ENCODE measurements at places on chromosomes 3 and 15.

- DNase-seq, result peak; percentile 73
These were observed at the start of gene PDZRN3 for GRCh38 chr3:73624821-73625665. PDZRN3 (minus strand) TSS chr3:73624941.

- DNase-seq, result no peak
These were observed 36.8 kb upstream of the TCAIM start for GRCh38 chr3:44301746-44302145.

DNA sequence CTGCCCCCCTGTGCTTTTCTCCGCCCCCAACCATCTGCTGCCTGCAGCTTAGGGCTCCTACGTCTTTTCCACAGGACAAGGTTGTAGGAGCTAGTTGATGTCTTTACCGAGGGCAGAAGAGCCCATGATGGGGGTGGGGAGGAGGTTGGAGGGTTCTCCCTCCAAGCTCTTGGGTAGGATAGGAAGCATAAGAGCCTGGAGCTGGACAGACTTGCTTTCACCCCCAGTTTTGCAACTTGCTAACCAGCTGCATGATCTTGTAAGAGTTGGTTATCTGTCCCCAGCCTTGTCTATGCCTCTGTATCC lies 856 bp downstream of the ABCF3 start:
- no peak for DNase-seq

DNA sequence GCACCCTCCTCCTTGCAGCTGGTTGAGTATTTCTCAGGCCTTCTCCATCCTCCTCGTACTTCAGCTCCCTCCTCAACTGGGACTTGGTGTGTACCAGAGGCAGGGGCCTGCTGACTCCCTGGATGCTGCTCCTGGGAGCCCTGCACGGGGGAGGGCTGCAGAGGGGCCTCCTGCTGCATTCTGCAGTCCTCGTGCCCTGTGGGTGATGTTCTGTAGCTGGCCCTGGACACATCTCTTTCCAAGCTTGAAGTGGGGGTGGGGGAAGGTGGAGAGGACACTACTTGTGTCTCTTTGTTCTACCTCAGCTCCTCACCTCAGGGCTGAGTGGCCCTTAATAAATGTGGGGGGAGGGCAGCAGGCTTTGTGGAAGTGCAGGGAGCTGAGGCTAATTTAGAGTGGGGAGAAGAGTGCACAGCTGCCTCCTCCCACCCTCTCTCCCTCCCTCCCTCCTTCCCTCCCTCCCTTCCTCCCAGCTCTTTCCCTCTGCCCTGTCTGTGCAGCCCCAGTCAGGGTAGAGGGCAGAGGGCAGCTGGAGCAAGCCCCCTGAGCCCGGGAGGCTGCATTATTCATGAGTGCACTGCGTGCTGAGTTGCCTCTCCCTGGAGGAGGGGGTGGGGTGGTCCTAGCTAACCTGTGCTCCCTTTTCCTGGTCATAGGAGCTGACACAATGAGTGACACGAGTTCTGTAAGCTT lies 3.7 kb upstream of the GRM2 start:
- no peak for DNase-seq

GRCh38 chr15:93997071-93997658 lies 234.2 kb upstream of the MCTP2 start:
- DNase-seq, result peak; percentile 28

DNA sequence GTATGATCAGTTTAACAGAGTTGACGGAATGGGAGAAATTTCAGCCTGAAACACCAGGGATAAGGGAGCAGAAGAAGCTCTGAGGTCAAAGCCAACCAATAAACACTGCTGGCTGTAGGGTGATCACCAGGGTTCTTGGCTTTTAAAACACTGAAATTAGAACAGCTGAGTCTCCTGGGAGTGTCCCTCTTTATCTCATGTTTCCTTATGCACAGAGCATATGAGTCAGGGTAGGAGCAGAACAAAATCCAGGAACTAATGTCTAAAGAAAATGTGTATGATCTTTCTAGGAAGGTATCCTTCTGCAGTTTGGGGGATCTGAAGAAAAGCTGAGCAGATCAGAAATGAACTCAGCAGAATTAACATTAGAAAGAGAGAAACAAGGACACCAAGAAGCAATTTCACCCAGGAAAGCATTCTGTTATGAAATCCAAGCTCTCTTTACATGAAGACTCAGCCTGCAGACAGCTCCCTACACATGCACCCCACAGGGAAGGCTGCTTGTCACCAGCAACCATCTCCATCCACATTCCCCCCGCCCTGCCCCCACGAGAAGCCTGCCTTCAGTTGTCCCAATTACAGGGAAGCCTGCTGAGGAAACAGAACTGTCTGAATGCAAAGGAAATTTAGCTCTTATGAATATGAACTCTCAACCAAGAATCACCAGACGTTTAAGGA lies 469.7 kb downstream of the PDCD6IP start:
- no peak for DNase-seq

DNA sequence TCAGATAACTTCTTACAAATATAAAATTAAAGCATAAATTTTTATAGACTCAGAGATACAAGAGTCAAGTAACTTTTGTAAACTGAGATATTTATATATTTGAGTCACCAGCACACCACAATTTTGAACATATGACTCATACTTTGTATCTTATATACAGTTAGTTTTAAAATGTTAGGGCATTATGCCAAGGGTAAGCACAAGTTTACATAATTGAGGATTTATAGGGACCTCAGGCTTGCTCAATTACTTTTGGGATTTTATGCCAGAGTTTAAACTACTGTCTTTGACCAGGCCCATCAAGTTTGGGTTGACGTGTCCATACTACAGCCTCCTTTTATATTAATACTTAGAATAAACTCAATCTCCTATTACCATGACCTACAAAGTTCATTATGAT lies 7.4 kb upstream of the FGF7 start:
- DNase-seq, result peak; percentile 74

- no peak for DNase-seq
These were observed 111.7 kb downstream of the FNDC3B start for GRCh38 chr3:172150913-172151650.

- no peak for DNase-seq
These were observed 22.6 kb upstream of the MTMR10 start for GRCh38 chr15:31013863-31014607.

- no peak for DNase-seq
These were observed 11.6 kb downstream of the TRPC1 start for GRCh38 chr3:142735462-142735861.

GRCh38 chr3:190883973-190884832 lies 21.7 kb upstream of the GMNC start:
- peak; percentile 73 for DNase-seq

DNA sequence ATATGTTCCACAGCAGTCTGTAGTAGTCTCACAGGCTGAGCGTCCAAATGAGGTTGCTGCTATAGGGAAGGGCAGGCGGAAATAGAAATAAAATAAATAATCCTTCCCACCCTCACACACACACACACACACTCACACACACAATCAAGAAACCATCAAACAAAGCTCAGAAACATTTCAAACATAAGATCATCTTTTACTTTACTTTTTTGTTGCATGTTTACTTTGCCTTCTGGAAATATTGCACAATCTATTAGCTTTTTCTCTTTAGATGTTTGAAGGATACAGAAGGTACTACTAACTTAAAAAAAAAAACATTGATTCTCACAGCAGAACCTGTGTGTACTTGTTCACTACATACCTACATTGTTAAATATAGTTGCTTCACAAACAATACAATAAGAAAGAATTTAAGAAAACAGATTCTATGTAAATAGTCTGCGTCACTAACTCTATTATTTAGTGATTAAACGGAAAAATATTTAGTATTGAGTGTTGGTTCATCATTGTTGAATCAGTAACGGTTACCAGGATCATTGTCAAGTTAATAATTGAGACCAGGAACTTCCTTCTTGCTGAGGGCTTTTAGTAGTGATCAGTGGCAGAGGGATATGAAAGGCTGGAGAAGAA lies 20.5 kb downstream of the ALCAM start:
- peak; percentile 58 for DNase-seq
